ENCODE measurements at places on chromosomes 7 and 10.

DNA sequence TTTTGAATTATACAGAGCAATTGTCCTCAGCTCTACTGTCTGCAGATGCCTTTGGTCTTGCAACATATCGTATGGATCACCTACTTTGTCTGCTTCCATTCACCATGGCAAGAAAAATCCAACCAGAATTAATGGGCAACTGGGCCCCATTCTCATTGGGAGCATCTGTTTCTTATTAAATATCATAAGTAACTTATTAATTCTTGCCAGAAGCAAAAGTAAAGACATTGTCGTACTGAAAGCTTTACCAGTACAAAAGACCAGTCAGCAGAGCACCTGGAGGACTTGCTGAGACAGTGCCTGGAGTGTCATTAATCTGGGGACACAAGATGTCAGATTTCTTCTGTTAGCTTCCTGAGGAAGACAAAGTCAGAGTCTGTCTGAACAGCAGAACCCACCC lies 404.5 kb downstream of the INHBA start:
- DNase-seq, result no peak

GRCh38 chr7:98209166-98209920 lies 1.9 kb upstream of the BHLHA15 start:
- no peak for DNase-seq

DNA sequence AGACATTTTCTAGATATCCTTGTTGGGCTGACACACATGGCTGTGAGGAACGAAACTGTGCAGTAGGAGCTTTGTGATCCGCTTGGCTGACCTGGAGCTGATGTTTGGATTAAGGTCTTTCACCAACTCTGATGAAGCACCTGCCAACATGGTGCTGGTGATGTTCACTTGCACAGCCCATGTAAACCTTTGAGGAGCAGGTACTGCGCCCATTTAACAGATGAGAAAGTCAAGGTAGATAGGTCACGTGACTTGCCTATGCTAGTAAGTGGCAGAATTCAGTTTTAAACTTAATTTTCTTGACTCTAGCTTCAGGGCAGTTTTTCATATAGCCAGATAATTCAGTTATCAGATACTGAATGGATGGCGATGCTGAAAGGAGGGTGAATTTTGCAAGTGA lies 351.9 kb downstream of the RPS24 start:
- DNase-seq, result no peak

DNA sequence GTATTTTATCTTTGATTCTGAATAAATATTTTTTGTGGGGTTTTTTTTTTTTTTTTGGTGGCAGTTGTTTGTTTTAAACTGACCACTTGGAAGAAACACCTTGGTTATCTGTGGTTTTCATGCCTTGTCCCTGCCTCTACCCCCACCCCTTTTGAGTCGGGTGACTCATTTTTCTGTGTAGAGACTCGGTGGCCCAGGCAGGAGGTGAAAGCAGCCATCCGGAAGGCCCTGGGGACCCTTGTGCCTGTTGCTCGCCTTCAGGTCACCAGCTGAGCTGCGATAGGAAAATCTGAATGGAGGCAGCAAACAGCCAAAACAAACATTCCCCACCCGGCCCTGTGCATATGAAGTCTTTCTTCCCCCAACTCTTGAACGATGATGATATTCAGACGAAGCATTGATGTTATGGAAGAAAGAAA lies 22.8 kb downstream of the CYP17A1 start:
- DNase-seq, result no peak

GRCh38 chr10:74049955-74050354 lies 52.0 kb downstream of the VCL start:
- no peak for DNase-seq

DNA sequence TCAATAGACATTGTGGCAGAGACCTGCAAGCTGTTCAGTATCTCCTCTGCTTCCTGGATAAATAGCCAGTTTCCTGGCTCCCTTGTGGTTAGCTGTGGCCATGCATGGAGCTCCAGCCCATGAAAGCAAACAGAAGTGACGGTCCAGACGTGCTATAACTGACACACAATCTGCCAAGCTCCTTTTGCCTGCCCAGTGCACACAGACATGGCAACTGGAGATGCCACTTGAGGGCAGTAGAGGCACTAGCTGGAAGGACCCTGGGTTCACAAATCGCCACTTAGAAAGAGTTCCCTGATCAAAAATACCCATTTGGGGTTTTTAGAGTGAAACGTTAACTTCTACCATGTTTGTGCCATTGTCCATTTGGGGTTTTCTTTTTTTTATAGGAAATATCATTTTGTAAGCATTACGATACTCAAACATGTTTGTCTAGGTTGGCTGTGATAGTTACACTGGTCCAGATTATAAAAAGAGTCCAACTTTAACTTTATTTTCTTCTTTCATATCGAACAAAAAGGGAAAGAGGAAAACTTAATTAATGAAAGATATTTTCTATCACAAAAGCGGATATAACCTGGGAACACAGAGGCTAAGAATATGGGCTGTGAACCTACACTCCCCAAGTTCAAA lies 31.3 kb downstream of the KIN start:
- no peak for DNase-seq

GRCh38 chr7:71498381-71498780 lies 366.4 kb downstream of the GALNT17 start:
- no peak for DNase-seq

GRCh38 chr7:97025983-97026714 lies 1.5 kb upstream of the DLX5 start:
- no peak for DNase-seq

DNA sequence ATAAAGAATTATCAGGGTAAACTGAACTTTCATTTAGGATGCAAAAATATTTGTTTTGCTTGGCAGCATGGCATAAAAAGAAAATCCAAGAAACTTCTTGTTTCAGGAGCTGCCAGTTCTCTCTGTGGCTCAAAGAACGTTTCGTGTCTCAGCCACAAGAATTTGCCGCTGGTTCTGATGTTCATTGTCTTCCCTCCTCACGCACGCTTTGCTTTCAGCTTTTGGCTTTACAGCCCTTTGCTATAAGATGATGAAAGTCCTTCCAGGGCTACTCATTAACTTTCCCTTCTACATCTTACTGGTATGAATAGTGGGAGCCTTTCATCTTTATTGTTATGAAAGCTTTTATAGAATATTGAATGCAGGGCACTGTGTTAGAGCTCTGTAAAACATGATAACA lies 124.7 kb downstream of the BICC1 start:
- no peak for DNase-seq
